ENCODE measurements at places on chromosomes 7 and 10. TPM values are rescaled to one million over a fixed set of nuclear protein-coding genes. Genes with fewer than 3 reads are reported as not detected.

DNA sequence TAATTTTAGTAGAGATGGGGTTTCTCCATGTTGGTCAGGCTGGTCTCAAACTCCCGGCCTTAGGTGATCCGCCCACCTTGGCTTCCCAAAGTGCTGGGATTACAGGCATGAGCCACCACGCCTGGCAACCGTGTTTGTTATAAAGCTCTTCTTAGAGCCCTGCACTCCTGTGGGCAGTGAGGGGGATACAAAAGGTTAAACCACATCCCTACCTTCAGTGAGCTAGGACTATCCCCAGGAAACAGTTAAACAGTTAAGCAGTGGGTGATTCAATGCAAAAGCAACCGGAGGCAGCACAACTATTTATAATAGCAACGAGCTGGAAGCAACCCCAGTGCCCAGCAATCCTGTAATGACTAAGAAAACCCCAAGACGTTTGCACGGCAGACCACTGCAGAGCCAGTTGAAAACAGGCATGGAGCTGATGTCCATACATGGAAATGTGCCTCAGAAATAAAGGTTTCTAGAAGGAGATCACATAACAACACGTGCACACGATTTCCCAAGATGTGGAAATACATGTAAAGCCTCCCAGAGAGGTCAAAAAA is 107.2 kb upstream of the LYZL2 start:
- H3K36me3 ChIP-seq = no peaks in the 10 kb centered on the region
- no peak overlapping the region for H3K4me3 ChIP-seq
- no peaks in the 10 kb centered on the region for H3K4me1 ChIP-seq
- no peaks in the 10 kb centered on the region for H3K27me3 ChIP-seq

DNA sequence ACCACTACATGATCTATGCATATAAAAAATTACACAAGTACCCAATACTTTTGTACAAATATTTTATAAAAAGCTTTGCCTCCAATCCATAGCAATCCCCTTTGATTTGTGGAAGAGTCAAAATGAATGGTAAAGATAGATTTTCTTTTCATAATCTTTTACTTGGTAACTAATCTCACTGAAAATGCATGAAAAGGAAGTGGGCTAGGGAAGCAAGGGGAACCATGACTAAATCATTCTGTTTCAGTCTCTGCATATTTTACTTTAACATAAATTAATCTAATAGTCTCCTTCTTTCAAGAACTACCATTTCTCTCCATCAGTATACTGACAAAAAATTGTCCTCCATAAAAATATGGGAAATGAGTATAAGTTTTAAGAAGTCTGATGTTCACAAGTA is 96.9 kb downstream of the TES start:
- no peak overlapping the region for H3K27ac ChIP-seq
- H3K36me3 ChIP-seq = no peaks in the 10 kb centered on the region
- DNase-seq = no peak
- H3K4me1 ChIP-seq = peaks cover 16% of the 10 kb centered on the region
- no peaks in the 10 kb centered on the region for H3K27me3 ChIP-seq

GRCh38 chr10:10032991-10033390 is 984.7 kb upstream of the CELF2 start:
- no peaks in the 10 kb centered on the region for H3K36me3 ChIP-seq
- H3K27me3 ChIP-seq = no peaks in the 10 kb centered on the region
- no peak overlapping the region for H3K27ac ChIP-seq
- H3K4me1 ChIP-seq = no peaks in the 10 kb centered on the region

GRCh38 chr7:73623798-73624668 is at the start of gene MLXIPL:
TSS of gene MLXIPL (minus strand) at chr7:73624522. CDS start at chr7:73624492, 30 bp downstream.
- peaks cover 14% of the 10 kb centered on the region for H3K4me1 ChIP-seq
- H3K4me3 ChIP-seq = no peak within 1 kb of the TSS
- no peaks in the 10 kb centered on the region for H3K36me3 ChIP-seq
- no peak for DNase-seq
- no peak within 1 kb of the TSS for H3K27ac ChIP-seq

OR6B1 gene
- total RNA-seq = not detected
